Fibroblast of skin of left biceps (primary cell): ENCODE measurements at places on chromosomes 12 and 14.
A peak's percentile ranks its signal among the peaks of the same experiment; 100 is the strongest.

- no peak for DNase-seq
Observed at GRCh38 chr14:74698465-74698864, 14.4 kb downstream of the AREL1 start.

GRCh38 chr12:67096533-67097318 lies 172.4 kb upstream of the CAND1 start:
- DNase-seq: no peak

GRCh38 chr12:114287821-114288525 lies 118.0 kb downstream of the TBX5 start:
- DNase-seq: no peak

- no peak for DNase-seq
Observed at GRCh38 chr12:130362060-130362459, 24.4 kb downstream of the PIWIL1 start.

DNA sequence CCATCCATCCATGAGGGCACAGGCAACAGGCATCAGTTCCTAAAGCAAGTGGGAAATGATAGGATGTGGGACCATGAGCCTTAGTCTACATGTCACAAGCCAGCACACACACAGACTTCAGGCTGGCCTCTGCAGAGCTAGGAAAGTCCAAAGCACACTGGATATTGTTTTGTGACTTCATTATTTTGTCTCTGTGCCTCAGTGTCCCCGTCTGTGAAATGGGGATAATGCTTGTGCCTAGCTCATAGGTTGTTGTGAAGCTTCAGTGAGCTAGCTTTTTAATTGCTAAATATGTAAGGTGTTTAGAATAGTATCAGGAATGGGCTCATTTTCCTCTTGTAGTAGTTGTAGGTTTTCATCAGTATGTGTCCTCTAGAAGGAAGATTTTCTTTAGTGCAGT lies 27.0 kb upstream of the PLEK2 start:
- no peak for DNase-seq

DNA sequence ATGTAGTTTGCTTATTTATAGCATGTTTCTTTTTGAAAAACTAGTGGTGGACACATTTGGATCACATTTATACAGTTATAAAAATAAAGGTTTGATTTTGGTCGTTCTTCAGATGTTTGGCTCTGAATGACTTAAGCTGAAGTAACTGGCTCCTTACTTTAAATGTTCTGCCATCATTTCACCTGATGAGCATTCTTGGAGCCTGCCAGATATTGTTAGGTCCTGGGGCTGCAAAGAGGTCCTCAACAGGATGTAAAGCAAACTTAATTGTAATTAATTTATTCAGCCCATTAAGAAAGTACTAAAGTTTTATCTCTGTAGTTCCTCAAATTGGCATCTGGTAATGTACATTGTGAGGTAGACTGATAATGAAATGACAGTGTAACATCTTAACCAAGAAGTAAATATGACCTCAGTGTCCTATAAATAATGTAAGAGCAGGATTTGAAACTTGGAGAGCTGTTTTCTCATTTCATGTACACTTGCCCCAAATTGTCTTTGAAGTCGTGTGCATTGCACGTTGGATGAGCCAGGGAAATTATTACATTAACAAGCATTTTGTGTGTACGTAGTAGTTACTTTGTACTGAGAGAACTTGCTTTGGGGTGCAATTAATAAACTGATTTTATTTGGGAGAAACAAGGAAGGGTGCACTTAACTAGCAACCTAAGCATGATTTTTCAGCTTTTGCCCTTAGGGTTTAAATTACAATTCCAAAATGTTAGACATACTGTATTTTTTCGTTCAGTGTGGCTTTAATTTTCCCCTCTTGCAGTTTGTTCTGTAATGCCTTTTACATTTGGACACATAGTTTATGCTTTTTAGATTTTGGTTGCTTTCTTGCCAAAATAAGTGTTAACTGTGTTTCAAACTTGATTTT lies 7.5 kb downstream of the EIF5 start:
- DNase-seq: no peak

GRCh38 chr14:24398293-24398652 lies 530 bp upstream of the NYNRIN start:
- DNase-seq: no peak

GRCh38 chr14:92684801-92685560 lies 63.4 kb downstream of the LGMN start:
- DNase-seq: no peak

DNA sequence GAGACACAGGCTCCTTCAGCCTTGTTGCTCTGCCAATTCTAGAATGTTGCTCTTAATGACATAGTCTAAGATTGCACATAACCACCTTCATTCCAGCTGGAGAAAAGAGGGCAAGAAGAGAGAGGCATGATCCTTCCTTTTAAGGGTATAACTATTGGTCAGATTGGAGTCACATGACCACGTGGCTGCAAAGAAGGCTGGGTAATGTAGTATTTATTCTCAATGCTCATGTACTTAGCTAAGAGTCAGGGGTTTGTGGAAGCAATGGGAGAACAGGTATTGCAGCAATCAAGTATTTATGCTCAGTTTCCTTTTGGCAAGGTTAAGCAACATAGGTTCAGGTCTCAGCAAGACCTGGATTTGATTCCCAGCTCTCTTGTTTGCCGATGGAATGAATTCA lies 298.8 kb upstream of the TBX3 start:
- DNase-seq: no peak

- DNase-seq: no peak
Observed at GRCh38 chr12:62802321-62802720, 132.6 kb downstream of the PPM1H start.

- no peak for DNase-seq
Observed at GRCh38 chr14:61281186-61281947, at the start of gene TMEM30B. TSS of gene TMEM30B (minus strand) at chr14:61281338. CDS start at chr14:61281147, 191 bp downstream.

- no peak for DNase-seq
Observed at GRCh38 chr14:36726128-36726527, 64.5 kb downstream of the PAX9 start.

- DNase-seq: peak; percentile 27
Observed at GRCh38 chr12:93634416-93634815, 42.8 kb upstream of the CRADD start.

DNA sequence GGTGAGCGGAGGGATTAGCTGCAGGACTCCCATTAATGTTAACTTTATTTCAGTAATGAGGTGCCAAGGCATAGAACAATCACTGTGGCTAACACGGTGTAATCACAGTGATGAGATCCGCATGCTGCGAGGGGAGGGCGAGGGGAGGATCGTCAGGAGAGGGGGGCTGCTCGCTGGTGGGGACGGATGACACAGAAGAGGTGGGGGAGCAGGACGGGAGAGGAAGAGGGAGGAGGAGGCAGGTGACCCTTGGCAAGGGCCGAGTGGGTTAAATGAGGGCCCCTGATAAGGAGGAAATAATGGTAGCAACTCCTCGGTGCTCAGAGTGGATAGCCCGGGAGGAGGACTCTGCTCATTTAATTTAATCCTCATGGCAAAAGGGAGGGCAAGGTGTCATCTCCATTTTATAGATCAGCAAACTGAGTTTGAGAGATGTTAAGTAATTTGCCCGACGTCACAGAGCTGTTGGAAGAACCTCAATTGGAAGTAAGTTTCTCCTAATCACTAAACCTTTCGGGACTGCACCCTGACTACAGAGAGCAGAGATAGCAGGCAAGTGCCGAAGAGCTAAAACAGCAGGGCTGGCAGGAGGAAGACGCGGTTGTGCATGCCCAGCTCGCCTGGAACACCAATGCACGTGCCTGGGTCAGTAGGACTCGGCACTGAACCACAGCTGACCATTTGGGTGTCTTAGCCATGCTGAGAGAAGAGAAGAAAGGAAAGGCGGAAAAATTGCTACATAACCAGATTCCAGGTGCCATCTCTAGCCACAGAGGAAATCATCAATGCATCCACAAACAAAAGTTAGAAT lies 43.0 kb downstream of the SPRING1 start:
- no peak for DNase-seq

DNA sequence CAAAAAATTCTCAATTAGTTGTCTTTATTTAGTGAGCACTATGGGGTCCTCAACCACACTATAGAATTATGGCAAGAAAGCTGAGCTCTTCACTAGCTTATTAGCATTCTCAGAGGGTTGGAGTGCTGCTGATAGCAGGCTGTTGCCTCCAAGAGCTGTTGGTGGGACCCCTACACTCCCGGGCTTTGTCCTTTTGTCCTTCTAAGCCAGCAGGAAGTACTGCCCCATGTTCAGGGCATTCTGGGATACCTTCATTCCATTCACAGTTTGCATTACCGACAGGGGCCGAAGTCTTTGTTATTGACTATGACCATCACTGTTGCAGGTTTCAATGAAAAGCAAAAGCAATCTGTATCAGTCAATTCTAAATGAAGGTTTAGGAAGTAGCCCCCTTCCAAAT lies 89.5 kb upstream of the OTX2 start:
- DNase-seq: no peak

- DNase-seq: no peak
Observed at GRCh38 chr14:23009483-23009938, 432 bp downstream of the C14orf93 start.

- no peak for DNase-seq
Observed at GRCh38 chr12:40144023-40144422, 38.1 kb upstream of the SLC2A13 start.

GRCh38 chr12:13509740-13510139 lies 313.2 kb downstream of the EMP1 start:
- DNase-seq: no peak

DNA sequence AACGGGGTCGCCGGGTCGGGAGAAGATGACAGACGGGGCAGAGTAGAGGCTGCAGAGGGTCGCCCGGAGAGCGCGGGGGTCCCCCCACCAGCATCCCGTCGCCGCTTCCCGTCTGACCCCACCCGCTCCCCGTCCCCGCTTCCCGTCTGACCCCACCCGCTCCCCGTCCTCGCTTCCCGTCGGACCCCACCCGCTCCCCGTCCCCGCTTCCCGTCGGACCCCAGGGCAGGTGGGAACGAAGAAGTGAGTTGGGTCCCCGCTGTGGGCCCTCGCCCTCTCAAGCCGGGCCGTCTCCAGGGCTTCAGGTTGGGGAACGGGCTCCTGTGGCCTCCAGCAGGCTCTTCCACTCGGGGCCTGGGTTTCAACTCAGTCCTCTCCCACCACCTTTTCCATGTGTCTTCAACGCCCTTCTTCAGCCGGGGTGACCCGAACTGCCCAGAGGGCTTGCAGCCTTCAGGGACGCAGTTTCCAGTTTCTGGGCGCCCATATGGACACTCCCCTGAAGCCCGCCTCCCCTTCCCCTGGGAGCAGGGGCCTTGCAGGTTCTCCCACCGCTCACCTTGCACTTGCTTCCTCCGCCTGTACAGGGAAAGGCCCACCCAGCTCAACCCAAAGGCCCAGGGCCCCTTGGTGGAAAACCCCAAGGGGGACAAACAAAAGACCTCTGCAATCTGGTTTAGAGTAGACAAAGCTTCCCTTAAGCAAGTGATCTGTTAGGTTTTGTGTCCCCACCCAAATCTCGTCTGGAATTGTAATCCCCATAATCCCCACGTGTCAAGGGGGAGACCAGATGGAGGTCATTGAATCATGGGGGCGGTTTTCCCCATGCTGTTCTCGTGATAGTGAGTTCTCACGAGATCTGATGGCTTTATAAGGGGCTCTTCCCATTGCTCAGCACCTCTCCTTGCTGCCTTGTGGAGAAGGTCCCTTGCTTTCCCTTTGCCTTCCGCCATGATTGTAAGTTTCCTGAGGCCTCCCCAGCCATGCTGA lies 66.5 kb downstream of the TNFAIP2 start:
- no peak for DNase-seq

DNA sequence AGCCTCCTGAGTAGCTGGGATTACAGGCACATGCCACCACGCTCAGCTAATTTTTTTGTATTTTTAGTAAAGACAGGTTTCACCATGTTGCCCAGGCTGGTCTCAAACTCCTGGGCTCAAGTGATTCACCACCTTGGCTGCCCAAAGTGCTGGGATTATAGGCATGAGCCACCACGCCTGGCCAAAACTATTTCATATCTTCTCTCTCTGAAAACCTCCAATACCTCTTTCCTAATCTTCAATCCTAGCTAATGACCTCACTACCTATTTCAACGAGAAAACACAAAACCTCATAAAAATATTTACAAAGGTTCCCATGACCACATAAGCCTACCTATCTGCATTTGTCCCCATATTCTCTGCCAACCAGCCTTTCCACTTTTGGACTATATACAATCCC lies 32.3 kb upstream of the ANKS1B start:
- DNase-seq: no peak

- DNase-seq: no peak
Observed at GRCh38 chr12:32159925-32160324, 53.3 kb downstream of the BICD1 start.

- no peak for DNase-seq
Observed at GRCh38 chr14:68894802-68895703, 84.0 kb downstream of the ACTN1 start.

DNA sequence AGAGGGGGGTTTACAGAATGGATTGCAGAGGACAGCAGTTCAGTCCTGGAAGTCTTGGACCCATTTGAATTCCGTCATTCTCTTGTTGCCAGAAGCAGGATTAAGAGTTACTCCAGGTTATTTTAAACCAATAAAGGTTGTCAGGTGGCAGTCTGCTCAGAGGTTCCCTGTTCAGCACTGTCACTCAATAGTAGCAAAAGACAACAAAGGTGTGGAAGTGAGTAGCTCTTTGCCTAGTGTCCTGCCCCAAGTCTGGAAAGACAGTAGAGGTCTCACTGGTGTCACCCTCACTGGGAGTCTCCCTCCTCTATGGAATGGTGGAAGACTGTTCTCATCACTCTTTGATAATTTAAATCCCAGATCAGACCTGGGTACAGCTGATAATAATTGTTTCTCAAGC lies 73.4 kb upstream of the PLEKHG3 start:
- no peak for DNase-seq

DNA sequence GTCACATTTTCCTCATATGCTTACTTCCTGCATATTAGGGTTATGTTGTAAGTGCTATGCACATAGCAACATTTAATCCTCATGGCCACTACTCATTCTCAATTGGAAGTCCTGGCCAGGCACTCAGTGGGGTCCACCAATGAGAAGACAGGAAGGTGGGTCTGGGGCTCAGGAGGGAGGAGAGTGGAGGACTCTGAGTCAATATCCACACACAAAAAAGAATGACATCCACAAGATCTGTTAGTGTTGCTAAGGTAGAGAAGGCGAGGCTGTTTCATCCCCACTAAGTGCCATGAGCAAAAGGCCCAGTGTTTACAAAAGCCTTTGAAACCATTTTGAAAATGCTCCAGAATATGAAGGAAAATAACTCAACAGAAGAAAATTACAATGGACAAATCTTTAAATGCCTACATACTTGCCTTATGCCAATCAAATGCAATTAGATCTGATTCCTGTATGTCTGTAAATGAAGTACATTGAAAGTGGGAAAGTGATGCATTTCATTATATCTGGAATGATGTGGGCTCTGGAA lies 53.9 kb downstream of the EID3 start:
- no peak for DNase-seq

- no peak for DNase-seq
Observed at GRCh38 chr12:103852498-103852997, 11.5 kb upstream of the NT5DC3 start.

DNA sequence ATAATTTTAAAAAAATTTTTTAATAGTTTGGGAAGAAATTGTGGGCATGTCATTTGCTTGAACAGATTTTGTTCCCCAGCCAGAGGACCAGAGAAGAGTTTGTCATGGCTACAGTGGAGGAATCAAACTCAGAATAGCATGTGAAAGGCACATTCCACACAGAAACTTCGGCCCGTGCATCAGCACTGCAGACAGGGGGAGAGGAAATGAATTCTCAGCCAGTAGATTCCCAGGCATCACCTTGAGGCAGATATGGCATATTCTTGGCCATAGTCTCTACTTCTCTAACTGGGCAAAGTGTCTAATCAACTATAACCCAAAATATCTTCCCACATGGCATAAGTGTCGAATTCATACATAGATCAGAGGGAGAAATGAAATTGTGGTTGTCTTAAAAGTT lies 153.3 kb downstream of the PRKCH start:
- no peak for DNase-seq

- DNase-seq: no peak
Observed at GRCh38 chr14:97074856-97075255, 277.7 kb downstream of the VRK1 start.
